ENCODE measurements at places on chromosomes 2 and 18.

- no peak for DNase-seq
Observed at GRCh38 chr18:10015941-10016819, 102.4 kb downstream of the VAPA start.

- no peak for DNase-seq
Observed at GRCh38 chr18:7608781-7609201, 41.7 kb downstream of the PTPRM start.

DNA sequence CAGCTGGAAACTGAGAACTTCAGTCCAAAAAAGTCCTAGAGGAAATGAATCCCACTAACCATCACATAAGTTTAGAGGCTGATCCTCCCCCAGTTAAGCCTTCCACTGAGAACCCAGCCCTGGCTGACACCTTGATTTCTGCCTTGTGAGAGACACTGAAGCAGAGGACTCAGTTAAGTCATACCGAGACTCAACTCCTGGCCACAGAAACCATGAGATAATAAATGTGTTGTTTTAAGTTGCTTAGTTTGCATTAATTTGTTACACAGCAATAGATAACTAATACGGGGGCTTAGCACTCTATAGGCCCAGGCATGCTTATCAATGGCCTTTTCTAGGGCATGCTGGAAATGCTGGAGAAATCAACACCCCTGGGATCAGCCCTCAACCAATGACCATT, 3.4 kb upstream of the ADD2 start:
- DNase-seq: no peak

GRCh38 chr2:217650229-217650628, 352.6 kb downstream of the TNS1 start:
- DNase-seq: no peak

GRCh38 chr2:193583638-193584400, 1389.1 kb upstream of the TMEFF2 start:
- no peak for DNase-seq

DNA sequence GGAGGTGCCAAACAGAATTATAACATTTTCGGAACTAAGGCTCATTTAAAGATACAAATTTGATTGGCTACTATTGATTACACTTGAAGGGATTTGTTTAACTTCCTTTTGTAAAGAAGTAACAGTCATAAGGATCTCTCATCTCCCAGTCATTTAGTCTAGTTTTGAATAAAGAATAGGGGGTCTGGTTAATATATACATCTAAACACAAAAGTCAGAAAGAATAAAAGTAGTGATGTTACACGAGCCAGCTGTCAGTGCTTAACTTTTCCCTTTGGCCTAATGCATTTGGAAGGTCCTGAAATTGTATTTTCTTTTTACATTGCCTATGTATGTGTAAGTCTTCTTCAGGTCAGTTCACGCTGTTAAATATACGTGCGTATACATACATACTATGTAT, 8.1 kb downstream of the SEPTIN2 start:
- no peak for DNase-seq
